ENCODE measurements at places on chromosomes 2 and 18.

DNA sequence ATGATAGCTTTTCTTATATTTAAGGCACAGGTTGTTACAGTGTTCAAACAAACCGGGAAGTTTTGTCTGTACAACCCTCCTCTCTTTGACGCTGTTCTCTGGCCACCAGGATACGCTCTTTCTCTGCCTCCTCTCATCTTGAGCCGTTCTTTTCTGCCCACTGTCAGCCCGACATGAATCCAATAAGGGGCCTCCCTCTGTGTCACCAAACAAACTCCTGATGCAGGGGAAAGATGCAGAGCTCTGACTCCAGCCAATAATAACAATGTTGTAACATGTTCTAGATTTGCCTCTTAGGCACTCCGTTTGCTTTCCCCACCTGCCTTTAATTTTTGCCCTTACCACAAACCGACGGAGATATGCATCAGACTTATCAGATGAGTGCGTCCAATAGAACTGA lies 449.3 kb downstream of the SLC4A3 start:
- DNase-seq = no peak

DNA sequence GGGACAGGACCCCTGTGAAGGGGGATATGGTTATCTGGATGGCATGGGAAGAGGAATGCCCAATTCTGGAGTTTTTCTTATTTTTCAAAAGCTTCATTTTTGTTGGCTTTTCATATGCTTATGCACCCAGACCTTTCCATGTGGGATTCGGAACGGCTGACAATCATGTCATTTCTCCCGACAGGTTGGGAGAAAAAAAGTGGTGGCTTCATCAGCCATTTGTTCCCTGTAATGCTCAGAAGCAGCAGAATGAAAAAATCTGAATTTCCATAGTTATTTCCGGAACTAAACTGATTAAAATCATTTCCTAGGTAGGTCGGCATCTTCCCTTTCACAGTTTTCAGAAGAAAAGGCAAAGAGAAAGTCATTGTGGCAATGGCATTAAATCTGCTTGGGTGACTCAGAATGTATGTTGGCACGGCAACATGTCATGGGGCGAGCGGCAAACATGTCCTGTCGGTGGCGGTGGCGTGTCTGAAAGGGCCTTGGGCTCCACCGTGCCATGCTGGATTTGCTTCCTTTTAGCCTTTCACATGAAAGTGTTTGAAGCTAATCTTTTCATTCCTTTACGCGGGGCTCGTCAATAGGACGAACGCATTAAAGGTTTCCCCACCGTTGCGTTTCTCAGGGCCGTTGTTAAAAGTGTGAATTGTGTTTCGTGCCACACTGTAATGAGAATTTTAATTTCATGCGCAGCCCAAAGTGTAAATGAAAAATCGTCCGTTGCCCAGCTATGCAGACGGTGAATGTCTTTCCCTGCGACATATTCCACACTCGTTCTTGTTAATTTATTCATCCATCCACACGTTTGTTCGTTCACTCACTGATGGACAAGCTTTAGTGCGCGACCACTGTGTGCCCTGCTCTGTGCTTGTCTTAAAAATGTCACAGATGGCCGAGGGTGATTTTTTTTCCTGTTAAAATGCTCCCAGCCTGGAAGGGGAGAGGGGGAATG lies 18.5 kb downstream of the ACKR3 start:
- DNase-seq = no peak

- no peak for DNase-seq
Measured at GRCh38 chr2:191569025-191569424, 108.9 kb upstream of the NABP1 start.

- DNase-seq = no peak
Measured at GRCh38 chr2:240626531-240627300, 1.4 kb downstream of the GPR35 start.

DNA sequence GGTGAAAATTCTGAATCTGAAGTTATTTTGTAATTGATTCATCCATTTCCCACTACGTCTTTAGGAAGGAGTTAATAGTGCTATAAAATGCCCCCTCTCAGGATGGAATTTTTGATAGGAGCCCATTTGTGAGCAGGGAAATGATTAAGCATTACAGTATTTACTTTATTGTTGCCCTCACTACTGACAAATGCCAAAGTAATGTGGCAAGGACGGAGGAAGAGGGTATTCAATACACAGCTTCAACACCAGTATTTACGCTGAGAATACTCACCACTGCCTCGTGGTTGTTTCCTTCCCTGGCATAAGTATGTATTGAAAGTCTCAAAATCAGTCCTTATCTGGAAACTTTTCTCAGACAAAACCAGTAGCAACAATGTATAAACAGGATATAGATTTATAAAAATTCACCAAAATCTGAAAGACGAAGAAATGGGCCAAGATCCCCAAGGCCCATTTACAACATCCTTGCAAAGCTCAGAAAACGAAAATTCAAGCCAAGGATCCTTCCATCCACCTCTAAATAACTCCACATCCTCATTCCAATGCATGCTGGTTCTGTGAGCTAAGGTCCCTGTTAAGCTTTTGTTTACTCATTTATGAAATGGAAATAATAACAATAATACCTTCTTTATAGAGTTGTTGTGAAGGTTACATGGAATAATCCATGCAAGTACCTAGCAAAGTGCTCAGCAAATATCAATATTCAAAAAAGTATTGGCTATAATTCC lies 29.3 kb downstream of the FEZ2 start:
- DNase-seq = no peak

- peak; percentile 23 for DNase-seq
Measured at GRCh38 chr2:232420463-232421188, 14.0 kb downstream of the ALPG start.

- no peak for DNase-seq
Measured at GRCh38 chr2:119723784-119724467, 35.8 kb upstream of the PTPN4 start.

DNA sequence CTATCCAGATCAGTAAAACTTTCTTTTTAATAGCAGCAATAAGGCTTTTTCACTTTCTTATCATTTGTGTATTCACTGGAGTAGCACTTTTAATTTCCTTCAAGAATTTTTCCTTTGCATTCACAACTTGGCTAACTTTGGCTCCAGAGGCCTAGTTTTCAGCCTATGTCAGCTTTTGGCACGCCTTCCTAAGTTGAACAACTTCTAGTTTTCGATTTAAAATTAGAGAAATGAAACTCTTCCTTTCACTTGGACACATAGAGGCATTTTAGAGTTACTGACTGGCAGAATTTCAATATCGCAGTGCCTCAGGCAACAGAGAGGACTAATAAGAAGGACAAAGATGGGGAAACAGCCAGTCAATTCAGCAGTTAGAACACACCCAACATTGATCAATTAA lies 577.4 kb downstream of the DSC3 start:
- no peak for DNase-seq

DNA sequence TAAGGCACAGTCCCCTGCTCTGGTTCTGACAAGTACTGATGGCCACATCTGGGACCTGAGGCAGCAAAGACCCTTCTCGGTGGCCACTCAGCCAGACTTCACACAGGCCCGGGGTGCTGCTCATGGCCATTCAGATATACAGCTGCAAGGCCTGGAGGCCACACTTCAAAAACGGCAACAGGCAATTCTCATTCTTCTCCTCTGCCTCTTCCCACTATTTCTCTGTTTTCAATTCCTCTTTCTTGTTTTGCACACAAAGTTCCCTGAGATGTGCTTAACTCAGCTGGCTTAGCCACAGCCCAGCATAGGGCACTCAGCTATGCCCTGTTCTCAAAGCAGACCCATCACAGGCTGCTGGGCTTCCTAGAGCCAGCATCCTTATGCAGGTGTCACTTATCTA lies 29.9 kb downstream of the PTPN18 start:
- DNase-seq = no peak

- no peak for DNase-seq
Measured at GRCh38 chr2:173271825-173272224, 82.8 kb upstream of the CDCA7 start.

GRCh38 chr2:239455436-239456203 lies 54.8 kb upstream of the HDAC4 start:
- no peak for DNase-seq

DNA sequence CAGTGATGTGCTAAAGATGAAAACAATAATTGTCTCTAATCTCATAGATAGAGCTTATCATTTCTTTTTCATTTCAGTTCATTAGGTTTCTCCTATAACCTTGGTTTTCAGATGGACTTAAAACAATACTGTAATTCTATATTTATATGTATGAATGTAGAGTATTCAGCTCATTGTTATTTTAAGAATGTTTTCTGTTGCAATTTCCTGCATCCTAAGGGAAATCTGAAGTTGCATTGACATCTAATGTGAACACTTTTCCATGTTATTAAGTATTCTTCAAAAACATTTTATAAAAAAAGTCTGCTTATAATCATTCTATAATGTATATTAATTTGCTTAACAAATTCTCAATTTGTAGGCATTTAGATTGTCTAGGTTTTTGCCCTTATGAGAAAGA lies 288.9 kb downstream of the XIRP2 start:
- DNase-seq = no peak

DNA sequence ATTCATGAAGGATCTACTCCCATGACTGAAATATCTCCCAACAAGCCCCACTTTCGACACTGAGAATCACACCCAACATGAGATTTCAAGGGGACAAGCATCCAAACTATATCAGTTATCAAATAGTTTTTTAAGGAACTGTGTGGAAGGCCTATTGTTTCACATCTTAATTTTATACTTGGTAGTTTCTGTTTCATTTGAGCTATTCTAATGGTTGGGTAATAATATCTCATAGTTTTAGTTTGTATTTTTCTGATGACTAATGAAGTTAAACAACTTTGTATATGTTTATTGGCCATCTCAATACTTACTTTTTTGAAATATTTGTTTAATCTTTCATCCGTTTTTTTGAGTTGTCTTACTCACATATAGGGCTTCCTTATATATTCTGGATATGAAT lies 135.0 kb downstream of the SCG2 start:
- DNase-seq = no peak

Data from activated T-helper 2 cell treated with anti-CD3 and anti-CD28 coated beads, Interferon-gamma antibody, Interleukin-2, Interleukin-4, amounts not matched to agents 10 μg/mL and 5 μg/mL and 100 μg/mL, durations not matched to agents 14 hours and 24 hours and 36 hours (primary cell).